Kasumi-1 (cell line): ENCODE measurements at places on chromosomes 2 and 18.

- no peak for DNase-seq
Measured at GRCh38 chr18:40094441-40094840, 1860.6 kb upstream of the PIK3C3 start.

- no peak for DNase-seq
Measured at GRCh38 chr2:135840601-135841000, 3.6 kb upstream of the LCT start.

- DNase-seq, result no peak
Measured at GRCh38 chr2:127594116-127594591, 51.8 kb upstream of the GPR17 start.

DNA sequence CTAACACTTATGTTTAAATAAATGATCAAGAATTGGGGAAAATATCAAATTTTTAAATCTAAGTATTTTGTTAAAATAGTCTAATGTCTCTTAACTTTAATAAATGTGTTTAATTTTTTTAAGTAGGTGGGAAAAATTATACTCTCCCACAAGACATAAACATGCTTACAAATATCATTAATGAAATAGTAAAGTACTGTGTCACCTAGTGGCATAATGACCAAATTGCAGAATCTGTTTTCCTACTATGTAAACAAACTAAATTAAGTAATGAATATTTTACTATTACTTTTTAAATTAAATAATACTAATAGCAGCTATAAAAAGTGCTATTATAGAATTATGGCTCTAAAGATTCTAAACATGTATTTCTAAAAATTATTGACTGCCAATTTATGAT is 52.0 kb upstream of the CHAC2 start:
- DNase-seq, result peak; percentile 44

DNA sequence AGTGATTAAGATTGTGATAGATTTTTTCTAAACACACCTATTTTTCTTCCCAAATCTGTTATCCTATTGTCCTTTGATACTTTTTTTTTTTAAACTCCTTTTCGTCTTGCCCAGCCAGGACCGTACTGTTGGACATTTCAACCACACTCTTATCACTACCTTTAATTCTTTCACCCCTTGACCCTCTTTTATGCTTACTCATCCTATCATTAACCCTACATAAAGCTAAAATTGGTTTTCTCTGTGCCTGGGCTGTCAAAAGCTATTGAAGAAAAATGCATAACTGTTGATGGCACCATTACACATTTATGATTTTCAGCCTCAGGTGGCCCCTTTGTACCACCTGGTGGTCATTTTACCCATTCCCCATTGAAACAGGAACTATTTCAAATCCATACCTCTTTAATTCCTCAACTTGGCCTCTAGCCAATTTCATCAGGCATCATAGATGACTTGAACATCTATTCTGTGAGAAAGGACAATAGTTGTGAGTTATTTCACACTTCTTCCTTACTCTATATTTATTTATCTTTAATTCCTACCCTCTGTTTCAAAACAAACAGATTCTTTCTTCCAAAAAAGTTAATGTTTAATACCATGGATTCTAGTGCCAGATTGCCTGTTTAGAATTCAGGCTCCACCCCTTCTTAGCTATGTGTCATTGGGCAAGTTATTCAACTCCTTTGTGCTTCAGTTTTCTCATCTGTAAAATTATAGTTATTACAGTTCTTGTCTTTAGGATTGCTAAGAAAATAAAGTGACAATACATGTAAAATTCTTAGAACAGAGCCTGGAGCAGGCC is 258.6 kb downstream of the CAMKMT start:
- DNase-seq, result no peak

DNA sequence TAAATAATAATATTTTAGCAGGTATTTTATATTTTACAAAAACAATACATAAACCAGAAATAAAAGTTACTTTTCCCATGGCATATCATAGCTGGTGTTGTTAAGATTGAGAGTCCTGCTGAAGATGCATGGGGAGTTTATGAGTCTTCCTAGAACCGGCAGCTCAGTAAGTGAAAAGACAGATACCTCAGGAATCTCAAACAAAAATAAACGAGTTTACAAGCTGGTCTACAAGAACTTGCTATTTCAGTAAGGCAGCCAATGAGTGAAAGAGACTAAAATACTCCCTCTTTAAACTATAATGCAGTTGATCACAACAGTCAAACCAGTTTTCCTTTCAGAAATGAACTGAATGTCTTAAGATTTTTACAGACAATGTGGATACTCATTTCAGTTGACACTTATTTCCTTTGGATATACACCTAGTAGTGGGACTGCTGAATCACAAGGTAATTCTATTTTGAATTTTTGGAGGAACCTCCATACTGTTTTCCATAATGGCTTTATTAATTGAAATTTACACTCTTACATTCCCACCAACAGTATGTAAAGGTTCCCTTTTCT is 8.9 kb downstream of the GAREM1 start:
- DNase-seq, result no peak

DNA sequence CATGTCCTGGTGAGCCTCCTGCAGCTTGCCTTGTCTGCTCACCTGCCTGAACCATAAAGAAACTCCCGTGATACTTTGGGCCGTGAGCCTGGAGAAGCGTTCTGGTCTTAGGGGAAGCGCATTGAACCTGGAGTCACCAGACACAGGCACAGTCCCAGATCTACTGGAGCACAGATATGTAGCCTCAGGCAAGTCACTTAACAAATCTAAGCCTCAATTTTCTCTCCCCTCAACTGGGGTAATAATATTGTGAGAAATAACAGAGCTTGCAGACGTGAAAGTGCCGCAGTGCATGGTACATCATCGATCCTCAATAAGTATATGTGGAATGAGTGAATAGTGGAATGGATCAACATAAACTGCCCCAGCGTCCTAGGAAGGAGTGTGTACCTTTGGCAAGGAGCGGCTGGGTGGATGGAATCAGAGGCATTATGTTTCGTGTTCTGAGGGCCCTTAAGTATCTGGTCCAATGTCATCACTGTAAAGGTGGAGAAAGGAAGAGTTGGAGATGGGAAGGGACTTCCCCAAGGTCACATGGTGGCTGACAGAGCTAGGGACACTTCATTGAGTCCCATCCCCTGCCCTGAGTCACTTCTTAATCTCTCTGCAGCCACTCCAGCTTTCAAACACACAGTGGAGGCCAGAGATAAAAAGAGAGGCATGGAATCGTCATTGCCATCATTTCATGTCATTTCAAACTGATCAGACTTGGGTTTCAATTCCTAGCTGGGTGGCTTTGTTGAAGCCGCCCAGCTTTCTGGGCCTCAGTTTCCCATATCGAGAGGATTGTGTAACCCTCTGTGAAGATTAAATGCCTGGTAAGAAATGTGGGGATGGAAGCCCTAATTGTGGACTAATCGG is 172.4 kb downstream of the DDX1 start:
- no peak for DNase-seq

GRCh38 chr18:34548120-34548972 is 161.8 kb upstream of the DTNA start:
- no peak for DNase-seq

GRCh38 chr2:44578471-44579093 is 216.8 kb downstream of the CAMKMT start:
- peak; percentile 25 for DNase-seq

DNA sequence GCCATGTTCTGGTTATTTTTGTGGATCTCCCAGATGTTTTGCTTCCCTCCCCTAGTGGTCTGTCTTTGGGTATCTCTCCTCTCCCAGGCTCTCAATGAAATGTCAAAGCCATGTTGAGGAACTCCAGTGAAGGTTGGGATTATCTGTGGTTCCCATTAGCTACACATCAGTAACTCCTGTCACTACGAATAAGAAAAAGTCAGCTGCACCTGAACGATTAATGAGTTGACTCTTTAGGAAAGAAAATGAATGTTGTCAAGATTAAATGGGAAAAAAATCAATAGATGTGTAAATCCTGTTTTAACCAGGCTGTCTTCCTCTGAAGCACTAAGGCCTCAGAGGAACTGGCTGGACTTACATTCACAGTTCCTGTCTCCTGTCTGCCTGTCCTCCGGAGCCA is 94.0 kb upstream of the DAPL1 start:
- DNase-seq, result no peak

DNA sequence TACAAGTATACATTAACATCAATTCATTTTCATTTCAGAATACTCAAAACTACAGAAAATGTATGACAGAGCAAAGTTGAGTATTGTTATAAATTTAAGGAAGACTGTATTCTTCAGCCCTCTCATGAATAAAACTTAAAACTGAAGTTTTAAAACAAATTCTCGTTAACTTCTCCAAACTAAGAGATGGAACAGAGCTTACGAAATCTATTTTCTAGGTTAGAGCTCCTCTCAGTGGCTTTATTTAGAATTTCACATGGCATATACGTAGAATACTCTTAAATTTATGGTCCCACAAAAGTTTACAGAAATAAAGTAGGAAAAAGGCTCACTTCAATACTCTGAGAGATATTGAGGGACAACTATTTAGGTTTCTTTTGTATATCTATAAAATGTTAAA is 612.1 kb downstream of the KCNJ3 start:
- peak; percentile 89 for DNase-seq

GRCh38 chr2:104932243-104932642 is 78.3 kb downstream of the POU3F3 start:
- DNase-seq, result no peak

GRCh38 chr18:45724601-45725000 is 620 bp downstream of the SLC14A1 start:
- DNase-seq, result no peak

DNA sequence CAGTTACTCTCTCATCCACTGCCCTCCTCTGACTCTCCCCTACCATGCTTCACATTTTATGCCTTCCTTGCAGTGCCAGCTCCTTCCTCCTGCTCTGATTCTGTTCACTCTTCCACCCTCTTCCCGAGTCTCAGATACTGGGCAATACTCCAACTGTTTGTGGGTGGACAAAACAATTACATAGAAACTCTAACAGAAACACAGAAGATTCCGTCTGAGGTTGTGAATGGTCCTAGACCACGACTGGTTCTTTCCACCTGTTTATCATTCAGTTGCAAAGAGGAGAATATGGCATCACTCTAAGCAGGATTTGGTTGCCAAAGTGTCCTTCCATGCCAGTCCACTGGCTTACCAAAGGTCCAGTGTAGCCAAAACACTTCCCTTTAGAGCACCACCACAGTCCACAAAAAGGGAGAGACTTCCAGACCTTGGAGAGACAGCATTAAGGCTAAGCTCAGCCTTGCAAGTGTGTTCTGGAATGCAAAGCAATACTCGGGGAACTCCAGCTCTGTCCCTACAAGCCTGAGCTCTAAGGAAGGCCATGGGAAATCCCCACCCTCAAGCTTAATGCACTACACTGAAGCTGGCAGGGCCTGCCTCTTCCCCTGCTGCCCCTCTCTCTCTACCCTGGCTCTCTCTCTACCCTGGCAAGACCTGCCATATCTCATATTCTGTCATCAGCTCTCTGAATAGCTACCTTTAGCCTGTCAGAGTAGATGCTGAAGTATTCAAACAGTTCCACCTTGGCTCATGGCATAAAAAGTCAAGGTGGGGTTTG is 33.6 kb upstream of the RND3 start:
- no peak for DNase-seq

DNA sequence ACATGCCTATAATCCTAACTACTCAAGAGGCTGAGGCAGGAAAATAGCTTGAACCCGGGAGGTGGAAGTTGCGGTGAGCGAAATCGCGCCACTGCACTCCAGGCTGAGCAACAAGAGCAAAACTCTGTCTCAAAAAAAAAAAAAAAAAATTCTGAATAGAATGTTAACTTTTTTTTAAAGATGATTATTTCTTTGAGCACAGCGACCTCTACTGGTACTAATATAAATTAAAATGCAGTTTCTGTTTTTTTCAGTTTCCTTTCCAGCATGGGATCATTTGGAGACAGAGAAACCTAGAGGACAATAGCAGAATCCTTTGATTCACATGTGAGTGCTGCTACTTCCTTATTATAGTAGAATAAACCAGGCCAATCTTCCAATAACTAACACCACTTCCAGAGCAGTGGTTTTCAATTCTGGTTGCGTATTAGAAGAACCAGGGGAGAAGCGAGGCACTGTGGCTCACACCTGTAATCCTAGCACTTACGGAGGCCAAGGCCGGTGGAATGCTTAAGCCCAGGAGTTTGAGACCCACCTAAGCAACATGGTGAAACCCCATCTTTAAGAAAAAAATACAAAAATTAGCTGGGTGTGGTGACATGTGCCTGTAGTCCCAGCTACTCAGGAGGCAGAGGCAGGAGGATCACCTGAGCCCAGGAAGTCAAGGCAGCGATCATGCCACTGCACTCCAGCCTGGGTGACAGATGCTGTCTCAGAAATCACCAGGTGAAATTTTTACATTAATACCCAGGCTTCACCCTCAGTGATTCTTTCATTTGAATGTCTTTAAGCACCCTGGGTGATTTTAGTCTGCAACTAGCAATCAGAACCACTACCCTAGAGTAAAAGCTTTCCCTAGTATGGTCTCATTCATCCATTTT is 10.1 kb downstream of the SRSF7 start:
- DNase-seq, result peak; percentile 86

GRCh38 chr2:30218338-30218713 is 13.0 kb upstream of the LBH start:
- DNase-seq, result no peak

DNA sequence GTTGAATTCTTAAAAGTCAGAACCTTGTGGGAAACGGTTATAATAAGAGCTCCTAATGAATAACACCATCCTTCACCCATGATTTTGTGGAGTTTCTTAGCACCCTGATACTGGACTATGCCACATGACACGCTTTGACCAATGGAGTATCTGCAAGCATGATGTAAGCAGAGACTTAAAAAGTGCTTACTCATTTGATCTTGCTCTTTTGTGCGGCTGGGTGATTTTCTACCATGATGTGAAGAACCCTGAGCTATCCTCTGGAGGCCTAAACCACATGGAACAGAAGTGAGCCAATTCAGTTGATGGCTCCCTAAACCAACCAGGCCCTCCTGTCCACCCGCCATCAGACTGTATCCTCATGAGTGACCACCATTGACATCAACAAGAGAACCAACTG is 70.9 kb downstream of the TCF4 start:
- no peak for DNase-seq

- no peak for DNase-seq
Measured at GRCh38 chr2:207239754-207240494, 74.2 kb upstream of the KLF7 start.
